Hepatocyte (in vitro differentiated cells): ENCODE measurements at places on chromosomes 13 and 19.

DNA sequence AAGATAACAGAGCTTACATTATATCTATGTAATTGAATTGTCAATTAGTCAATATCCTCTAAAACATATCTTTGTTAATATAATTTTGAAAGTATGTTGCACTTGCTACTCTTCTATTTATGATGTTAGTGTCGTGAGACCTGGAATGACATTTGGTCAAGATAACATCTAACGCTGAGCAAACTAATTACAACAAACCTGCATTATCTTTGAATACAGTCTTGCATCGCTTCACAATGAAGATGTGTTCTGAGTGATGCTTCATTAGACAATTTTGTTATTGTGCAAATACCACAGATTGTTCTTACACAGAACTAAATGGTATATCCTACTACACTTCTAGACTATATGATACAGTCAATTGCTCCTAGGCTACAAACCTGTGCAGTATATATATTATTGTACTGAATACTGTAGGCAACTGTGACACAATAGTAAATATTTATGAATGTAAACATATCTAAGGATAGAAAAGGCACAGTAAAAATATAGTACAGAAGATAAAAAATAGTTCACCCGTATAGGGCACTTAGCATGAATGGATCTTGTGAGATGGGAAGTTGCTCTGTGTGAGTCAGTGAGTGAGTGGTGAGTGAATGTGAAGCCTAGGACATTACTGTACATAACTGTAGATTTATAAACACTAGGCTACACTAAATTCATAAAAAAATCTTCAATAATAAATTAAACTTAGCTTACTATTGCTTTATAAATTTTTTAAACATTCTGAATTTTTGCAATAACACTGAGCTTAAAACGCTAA lies 1773.8 kb downstream of the PCDH9 start:
- no peak for DNase-seq

GRCh38 chr13:110200276-110200870 lies 106.6 kb downstream of the COL4A1 start:
- no peak for DNase-seq

- DNase-seq, result no peak
Measured at GRCh38 chr13:63408331-63409189, 1992.9 kb upstream of the PCDH20 start.

DNA sequence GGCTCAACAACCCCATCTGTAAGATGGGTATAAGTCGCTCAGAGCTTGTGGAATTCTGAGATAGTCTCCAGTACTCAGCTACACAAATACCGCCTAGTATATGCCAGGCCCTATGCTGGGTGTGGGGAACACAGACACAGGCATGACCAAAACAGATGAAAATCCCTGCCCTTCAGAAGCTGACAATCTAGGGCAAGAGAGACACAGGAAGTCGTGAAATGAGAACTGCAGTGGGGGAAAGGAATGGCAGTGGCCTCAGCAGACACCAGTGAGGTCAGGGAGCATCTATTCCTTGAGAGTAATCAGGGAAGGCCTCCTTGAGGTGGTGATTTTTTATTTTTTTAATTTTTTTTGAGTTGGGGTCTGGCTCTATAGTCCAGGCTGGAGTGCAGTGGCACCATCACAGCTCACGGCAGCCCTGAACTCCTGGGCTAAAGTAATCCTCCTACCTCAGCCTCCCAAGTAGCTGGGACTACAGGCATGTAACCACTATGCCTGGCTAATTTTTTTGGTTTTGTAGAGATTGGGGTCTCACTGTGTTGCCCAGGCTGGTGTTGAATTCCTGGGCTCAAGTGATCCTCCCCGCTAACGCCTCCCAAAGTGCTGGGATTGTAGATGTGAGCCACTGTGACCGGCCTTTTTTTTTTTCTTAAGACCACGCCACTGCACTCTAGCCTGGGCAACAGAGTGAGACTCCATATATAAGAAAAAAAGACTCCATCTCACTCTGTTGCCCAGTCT lies 3.2 kb downstream of the TMIGD2 start:
- DNase-seq, result no peak

- DNase-seq, result peak; percentile 60
Measured at GRCh38 chr19:45911291-45911690, 3.3 kb downstream of the NANOS2 start.
